ENCODE measurements at places on chromosomes 3 and 15.
A peak's percentile ranks its signal among the peaks of the same experiment; 100 is the strongest.

DNA sequence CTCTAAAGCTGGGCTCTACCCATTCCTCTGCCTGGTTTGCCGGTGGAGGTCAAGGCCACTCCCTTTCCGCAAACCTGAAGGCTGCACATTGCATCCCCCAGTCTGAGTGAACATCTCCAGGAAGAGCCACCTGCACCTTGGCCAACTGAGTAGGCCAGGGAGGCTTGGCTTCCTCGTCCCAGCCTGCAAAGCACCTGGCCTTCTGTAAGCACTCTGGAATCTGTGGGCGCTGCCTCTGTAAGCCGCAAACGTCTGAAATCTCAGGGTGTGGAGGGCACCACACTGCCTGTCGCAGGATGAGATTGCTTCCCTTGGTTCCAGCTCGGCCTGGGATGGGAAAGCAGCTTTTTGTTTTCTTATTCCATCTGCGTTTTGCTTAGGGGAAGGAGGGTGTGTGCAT lies 81.3 kb downstream of the SEC22A start:
- no peak for DNase-seq

GRCh38 chr3:10998542-10998941 lies 6.0 kb downstream of the SLC6A1 start:
- no peak for DNase-seq

GRCh38 chr15:57439128-57440027 lies 63.1 kb downstream of the CGNL1 start:
- DNase-seq, result no peak

DNA sequence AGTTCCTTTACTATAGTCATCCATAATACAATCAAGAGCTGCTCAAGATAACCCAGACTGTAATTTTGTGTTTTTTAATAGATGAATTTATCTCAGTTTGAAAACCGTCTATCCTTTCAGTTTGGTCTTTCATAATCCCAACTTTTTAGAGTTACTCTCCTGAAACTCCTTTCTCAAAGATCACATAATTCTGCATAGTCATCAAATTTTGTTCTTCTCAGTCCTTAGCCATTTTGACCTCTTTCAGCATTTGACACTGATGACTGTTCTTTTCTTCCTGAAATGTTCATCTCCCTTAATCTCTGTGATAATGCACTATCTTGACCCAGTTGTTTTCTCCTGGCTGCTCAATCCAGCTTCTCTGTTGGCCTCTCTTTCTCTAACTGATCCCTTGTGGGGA lies 47.5 kb upstream of the RAD51 start:
- DNase-seq, result no peak

GRCh38 chr3:27960133-27960532 lies 238.0 kb upstream of the EOMES start:
- DNase-seq, result no peak

GRCh38 chr15:33699145-33699544 lies 269.2 kb upstream of the CHRM5 start:
- no peak for DNase-seq

DNA sequence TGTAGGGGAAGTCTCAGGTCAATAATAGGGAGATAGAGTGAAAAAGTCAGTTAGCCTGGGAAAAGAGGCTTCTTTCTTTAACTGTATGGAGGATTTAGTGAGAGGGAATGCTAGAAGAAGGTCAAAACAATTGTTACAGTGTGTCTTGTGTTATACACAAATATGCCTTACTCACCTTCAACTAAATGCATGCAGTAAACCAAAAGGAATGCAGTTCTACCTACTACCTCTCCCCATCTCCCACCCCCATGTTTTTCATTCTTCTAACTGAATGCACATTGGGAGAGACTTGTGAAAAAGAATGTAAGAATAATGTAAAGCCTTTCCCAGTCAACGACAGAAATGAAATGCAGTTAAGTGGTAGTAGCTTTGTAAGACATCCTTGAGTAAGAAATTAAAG lies 33.8 kb downstream of the CCDC66 start:
- no peak for DNase-seq

DNA sequence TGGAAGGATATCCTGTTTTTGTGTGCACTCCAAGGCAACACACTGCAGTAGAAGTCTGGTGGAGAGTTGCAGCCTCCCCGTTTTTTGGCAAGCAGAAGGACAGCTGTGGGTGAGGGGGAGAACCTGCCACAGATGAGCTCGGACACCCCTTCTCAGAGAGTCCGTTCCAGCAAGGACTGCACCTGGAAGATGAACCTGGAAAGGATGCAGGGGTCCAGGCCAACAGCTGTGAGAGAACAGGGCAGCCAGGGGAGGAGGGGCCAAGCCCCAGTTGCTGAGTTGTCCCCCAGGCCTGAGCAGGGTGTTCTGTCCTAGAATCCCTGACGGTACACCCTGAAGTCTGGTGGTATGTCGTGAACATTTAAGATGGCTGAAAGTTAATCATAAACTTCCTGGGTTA lies 30.2 kb downstream of the ZXDC start:
- DNase-seq, result no peak

- DNase-seq, result peak; percentile 3
These were observed 26.6 kb downstream of the DCP1A start for GRCh38 chr3:53320697-53321096.

DNA sequence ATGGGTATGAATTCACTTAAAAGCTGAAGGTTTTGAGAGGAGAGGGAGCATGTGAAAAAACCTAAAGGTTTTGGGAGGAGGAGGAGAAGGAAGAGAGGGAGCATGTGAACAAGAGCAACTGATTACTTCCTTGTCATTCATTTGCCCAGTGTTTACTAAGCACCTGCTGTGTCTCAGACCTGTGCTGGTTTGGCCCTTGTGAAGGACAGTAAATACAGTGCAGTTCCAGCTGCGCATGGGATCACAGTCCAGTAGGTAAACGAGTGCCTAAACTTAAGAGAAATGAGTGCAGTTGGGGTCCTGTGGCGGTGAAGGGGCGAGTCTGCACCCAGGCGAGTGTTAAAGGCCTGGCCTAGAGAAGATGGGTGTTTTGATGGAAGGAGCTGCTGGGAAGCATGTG lies 38.6 kb downstream of the IGF1R start:
- no peak for DNase-seq

- DNase-seq, result no peak
These were observed 9.7 kb downstream of the COL8A1 start for GRCh38 chr3:99648101-99648500.

DNA sequence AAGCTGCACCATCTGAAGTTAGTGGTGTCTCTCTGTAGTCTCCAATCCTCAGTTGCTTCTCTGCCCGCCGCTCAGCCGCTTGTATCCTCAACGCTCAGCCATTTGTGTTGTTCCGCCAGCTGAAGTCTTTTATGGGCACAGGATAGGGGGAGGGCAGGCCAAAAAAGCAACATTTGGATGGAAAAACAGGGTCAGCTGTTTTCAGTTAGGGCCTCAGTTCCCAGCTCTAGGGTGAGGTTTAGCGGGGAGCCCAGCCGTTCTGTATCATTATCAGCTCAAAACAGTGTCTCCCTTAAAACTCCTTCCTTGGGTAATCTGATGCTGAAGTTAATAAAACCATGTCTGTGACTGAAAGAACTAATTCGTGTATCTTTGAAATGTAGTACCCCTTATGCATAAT lies 329.5 kb upstream of the AZI2 start:
- no peak for DNase-seq

DNA sequence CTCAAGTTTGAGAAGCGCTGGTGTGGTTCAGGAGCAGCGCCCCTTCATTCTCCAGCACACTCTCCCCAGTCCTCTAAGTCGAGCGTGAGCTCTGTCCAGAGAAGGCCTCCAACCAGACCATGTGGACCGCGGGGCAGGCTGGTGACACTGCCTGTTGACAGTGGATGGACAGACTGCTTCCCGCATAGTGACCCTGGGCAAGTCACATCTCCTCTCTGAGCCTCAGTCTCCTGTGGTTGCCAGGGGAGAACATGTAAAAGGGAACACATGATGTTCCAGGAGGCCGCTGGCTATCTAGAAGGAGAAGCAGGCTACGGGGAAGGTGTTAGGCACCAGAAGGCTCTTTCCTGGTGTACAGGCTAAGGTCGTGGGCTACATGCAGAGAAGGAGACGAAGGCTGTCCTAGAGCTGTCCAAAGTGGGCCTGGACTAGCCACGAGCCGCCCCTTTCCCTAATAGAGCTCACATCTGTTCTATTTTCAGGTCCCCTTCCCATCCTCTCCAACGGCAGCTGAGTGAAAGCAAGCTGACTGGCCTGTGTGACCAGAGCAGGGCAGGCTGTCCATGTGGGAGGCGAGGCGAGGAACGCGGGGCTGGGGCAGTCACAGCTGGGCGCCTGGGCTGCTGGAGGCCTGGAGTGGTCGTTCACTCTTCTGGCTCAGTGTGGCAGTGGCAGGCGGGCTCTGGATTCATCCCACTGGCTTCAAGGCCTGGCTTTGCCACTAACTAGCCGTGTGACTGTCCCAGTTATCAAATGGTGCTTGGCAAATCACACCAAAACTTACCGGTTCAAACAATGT lies 11.1 kb downstream of the ISG20 start:
- DNase-seq, result no peak

DNA sequence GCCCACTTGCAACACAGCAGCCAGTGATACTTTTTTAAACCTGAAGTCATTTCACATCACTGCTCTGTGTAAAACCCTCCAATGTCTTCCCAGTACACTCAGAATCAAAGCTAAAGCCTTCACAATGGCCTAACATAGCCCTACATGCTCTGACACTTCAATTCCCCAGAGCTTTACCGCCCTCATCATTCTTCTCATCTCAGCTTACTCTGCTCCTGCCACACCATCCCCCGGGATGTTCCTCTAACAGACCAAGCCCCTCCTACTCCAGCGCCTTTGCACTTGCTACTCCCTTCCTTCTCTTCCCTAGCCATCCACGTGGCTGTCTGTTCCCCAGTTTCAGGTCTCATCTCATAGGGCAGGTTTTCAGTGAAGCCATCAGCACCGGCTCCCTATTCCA lies 194.0 kb downstream of the SSR3 start:
- no peak for DNase-seq

GRCh38 chr3:56691165-56692000 lies 8.3 kb upstream of the TASOR start:
- DNase-seq, result no peak

- DNase-seq, result no peak
These were observed 58.7 kb upstream of the BCHE start for GRCh38 chr3:165895919-165896318.

GRCh38 chr3:149579838-149580542 lies 77.8 kb downstream of the WWTR1 start:
- peak; percentile 85 for DNase-seq

GRCh38 chr3:98440283-98440682 lies 22.7 kb upstream of the OR5K1 start:
- no peak for DNase-seq

- DNase-seq, result peak; percentile 88
These were observed 8.7 kb downstream of the SEMA3F start for GRCh38 chr3:50163572-50164455.

GRCh38 chr3:110813541-110813940 lies 258.1 kb upstream of the NECTIN3 start:
- no peak for DNase-seq

DNA sequence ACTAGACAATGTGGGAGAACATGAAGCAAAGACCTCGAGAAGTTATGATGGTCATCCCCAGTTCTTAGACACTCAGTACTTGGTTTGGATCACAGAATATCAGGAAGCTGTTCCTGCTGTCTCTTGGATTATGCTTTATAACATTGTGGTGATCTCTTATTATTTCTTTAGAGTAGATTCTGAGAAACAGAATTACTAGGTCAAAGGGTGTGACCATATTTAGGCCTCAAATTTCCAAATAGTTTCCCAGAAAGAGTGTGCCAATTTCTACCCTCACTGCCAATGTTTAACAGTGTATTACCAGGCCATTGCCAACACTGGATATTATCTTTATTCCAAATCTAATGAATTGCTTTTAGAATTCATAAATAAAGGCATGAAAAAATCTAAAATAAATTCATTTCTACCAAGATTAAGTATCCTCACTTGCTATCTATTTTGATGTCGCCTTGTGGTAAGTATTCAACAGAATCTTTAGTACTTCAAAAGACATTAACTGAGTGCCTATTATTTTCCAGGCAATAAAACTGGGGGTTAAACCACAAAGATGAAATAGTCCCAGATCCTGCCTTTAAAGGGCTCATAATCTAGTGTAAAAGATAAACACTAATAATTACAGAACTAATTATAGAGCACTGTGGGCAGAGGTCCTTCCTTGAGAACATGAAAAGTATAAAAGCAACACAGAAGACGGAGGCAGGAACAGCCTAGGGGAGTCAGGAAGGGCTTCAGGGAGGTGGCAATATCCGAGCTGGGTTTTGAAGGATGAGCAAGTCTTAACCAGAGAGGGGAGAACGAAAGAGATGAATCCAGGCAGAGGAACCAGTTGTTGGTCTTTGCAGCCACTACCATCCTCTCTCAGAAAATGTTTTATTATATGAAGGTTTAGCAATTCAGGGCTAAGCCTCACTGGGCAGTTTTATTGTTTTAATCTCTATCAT lies 86.8 kb downstream of the IGF2BP2 start:
- DNase-seq, result no peak

- no peak for DNase-seq
These were observed 34.0 kb upstream of the ZNF639 start for GRCh38 chr3:179288845-179289244.

- DNase-seq, result no peak
These were observed 197.8 kb downstream of the EBLN2 start for GRCh38 chr3:73259291-73259690.

- no peak for DNase-seq
These were observed 67.9 kb downstream of the CRTC3 start for GRCh38 chr15:90597577-90597976.

- DNase-seq, result no peak
These were observed 6.1 kb upstream of the ZNF609 start for GRCh38 chr15:64454282-64454681.

- DNase-seq, result no peak
These were observed 39.9 kb downstream of the IFT57 start for GRCh38 chr3:108182339-108182738.
